Transverse colon (tissue), 4 donors: ENCODE measurements at places on chromosomes 11 and 22.

- no peak for DNase-seq
These were observed 28.0 kb downstream of the MYEOV start for GRCh38 chr11:69321877-69322361.

DNA sequence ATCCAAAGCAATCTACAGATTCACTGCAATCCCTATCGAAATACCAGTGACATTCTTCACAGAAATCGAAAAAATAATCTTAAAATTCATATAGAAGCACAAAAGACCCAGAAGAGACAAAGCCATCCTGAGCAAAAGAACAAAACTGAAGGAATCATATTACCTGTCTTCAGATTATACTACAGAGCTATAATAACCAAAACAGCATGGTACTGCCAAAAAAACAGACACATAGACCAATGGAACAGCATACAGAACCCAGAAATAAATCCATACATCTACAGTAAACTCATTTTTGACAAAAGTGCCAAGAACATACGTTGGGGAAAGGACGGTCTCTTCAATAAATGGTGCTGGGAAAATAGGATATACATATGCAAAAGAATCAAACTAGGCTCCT lies 18.9 kb downstream of the RRP8 start:
- no peak for DNase-seq

- DNase-seq = no peak
These were observed 27.5 kb upstream of the CHST1 start for GRCh38 chr11:45692808-45693453.

DNA sequence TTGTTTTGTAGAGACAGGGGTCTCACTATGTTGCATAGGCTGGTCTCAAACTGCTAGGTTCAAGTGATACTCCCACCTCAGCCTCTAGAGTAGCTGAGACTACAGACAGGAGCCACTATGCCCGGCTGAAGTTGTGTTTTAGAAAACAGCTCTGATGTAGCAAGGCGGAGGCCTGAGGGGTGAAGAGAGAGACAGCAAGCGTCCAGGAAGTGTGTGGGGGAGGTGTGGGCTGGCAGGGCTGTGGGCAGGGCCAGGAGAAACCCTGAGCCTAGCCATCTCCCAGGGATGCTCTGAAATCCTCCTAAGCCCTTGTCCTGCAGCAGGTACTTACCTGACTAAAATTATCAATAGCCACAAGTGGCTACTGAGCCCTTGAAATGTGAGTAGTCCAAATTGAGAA lies 16.1 kb upstream of the RPS3 start:
- no peak for DNase-seq

GRCh38 chr11:35897019-35897418 lies 46.8 kb upstream of the LDLRAD3 start:
- DNase-seq = no peak

DNA sequence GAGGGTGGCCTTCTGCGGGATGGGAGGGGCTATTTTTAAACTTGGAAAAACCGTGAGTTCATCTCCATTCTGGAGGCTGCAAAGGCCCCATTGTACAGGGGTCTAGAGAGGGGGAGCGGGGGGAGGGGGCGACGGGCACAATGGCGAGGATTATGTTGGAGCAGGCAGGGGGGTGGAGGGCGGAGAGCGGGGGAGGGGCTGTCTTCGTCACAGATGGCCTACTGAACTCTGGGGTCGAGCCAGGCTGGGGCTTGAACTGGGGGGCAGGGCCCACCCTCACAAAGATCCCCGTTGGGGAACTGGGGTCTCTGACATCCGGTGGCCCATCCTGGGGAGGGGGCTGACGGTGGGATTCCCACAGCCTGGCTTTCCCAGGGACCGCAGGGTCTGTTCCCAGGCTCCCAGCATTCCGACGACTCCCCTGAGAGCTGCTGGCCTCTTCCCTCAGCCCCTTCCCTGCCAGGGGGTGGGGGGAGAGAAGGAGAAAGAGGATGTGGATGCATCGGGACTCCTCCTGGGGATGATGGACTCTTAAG lies 3.4 kb upstream of the MCAM start:
- DNase-seq = no peak

GRCh38 chr11:43358279-43358800 lies 380 bp upstream of the TTC17 start:
- no peak for DNase-seq

GRCh38 chr22:38353142-38353629 lies 36.0 kb upstream of the CSNK1E start:
- DNase-seq = peak; percentile 77

GRCh38 chr11:120066738-120067437 lies 71.0 kb downstream of the TRIM29 start:
- no peak for DNase-seq

GRCh38 chr22:45535290-45535689 lies 32.6 kb downstream of the FBLN1 start:
- DNase-seq = no peak

DNA sequence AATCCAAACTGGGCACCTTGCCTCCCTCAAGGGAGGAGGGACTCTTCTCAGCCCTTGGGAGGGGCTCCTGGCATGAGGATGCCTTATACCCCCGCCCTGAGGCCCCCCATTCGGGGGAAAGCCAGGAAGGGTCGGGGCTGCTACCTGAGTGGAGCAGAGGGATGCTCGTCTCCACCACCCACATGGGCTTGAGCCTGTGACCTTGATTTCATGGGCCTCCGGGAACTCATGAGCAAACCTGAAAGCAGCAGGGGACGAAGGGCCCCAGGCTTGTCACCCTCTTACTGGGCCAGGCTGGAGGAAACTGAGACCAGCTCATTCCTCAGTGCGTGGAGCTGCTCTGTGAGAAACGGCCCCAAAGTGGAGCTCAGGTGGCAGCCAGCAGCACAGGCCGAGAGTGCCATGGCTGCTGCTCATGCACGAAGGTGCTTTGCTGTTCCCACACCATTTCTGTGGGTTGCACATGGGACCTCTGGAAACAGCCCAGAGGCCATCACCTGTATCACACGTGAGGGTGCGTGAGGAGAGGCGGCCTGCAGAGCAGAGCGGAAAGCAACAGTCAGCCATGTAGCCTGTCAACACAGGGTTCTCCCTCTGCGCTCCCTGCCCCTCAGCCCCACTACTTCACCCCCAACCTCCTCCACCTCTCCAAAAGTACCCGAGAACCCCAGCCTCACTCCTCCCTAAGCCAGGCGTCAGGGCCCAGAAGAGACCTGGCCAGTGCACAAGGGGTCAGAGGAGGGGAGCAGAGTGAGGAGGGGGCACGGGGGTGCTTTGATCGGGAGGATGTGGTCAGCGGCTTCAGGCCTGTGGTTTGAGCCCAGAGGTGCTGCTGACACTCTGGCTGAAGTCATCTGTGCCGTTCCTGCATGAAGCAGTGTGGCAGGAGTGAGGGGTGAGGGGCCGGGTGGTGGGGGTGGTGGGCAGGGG lies 14.1 kb upstream of the IL2RB start:
- no peak for DNase-seq

DNA sequence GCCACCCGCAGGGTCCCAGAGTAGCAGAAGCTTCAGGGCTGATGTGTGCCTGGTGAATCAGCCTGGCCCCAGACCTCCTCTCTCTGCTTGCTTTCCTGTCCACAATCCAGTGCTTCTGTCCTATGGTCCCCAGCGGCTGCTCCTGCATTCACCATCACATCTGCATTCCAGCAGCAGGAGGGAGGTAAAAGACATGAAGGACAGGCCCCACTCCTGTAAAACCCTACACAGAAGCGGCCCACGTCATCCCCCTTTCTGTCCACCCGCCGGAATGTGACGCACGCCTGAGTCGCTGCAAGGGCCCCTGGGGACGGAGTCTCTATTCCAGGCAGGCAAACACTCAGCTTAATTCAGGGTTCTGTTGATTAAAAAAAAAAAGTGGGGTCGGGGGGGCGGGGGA lies 58.3 kb downstream of the CDKN1C start:
- no peak for DNase-seq

- no peak for DNase-seq
These were observed 30.6 kb downstream of the SDHAF2 start for GRCh38 chr11:61460474-61460881.

GRCh38 chr11:96303980-96304379 lies 39.0 kb downstream of the MAML2 start:
- DNase-seq = no peak

- no peak for DNase-seq
These were observed 79.7 kb upstream of the CSNK2A3 start for GRCh38 chr11:11432621-11433319.

GRCh38 chr11:134124660-134125451 lies 56.0 kb downstream of the JAM3 start:
- no peak for DNase-seq

- no peak for DNase-seq
These were observed 184.1 kb upstream of the ARHGAP20 start for GRCh38 chr11:110896358-110896757.

GRCh38 chr11:88421530-88421929 lies 84.0 kb upstream of the CTSC start:
- DNase-seq = no peak

- no peak for DNase-seq
These were observed 5.6 kb upstream of the SYT8 start for GRCh38 chr11:1829039-1829820.

- DNase-seq = no peak
These were observed 646.0 kb downstream of the TBC1D22A start for GRCh38 chr22:47408409-47408808.

DNA sequence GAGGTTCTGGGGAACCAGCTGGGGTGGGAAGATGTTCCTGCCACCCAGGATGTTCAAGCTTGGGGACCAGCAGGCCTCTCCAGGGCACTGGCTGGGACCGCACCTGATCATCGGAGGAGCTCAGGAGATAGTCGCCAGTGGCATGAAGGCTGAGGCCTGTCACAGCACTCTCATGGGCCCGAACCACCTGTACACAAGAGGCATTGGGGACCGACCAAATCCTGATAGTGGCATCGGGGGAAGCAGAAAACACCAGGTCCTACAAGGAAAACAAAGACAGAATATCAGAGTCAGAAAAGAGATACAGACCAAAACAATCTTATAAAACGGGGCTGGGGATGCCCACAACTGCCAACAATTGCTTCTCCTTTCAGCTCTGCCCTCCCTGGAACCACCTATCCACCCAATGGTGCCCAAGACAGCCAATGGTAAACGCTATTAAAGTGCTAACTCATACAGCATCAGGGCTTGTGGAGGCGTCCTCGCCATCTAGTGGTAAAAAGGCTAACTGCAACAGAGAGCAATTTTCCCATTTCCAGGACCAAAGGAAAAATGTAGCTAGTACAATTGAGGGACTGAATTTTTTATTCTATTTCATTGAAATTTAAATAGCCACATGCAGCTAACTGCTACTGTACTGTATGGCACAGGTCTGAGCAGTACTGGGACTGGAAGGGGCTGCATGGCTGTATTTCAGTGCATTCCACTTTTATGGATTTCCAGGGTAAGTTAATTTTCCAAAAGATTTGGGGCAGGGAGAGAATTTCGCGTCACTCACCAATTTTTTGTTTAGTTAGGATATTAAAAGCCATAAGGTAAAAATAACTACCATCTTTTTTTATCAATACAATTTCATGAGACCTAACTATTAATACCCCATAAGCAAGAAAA lies 7.1 kb downstream of the PRPF19 start:
- no peak for DNase-seq

DNA sequence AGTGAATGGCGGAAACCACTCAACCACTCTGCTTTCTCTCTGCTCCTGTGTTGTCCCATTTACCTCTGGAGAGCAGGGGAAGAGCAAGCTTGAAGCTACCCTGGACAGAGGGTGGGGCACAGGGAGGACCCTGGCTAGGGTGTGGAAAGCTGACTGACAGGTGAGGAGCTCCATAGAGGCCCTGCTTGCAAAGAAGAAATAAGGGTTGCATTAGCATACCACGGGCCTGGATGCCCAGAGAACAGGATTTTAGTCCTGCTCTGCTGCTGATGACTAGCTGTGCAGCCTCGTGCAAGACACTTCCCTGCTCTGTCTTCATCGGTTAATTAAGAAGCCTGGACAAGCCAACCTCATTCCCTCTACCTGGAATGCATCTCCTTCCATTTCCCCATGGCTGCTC lies 135.0 kb downstream of the BUD13 start:
- DNase-seq = no peak

DNA sequence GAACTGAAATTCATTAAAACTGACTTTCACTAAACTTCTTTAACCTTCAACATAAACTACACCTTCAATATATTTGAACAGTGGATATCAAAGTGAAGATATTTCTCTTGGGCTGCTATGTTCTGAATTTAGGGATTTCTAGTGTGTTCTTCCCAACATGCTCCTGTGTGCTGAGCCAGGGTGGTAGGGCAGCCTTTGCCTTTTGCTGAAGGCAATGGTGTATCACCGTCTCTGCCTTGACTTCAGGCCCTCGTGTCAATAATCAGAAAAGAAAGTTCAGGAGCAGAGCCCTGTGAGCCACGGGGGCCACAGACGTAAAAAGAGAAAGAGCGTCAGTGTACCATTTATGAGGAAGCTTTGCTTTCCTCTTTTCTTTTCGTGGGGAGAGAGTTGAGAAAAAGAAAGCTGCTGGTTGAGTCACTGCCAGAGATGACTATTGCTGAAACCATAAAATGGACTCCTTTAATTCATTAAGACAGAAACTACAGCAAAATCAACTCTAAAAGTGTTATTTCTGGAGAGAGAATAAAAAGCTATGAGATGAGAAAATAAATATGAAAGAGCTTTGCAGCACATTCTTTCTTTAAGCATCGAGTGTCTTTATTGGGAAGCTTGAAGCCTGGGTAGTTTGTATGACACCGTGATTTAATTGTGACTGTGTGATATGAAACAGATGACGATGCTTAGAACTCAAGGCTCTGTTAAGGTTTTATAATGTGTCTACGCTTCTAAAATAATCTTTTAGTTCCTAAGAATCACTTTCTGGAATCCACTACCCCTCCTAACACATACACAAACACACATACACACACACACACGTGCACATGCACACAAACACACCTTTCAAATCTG lies 271.8 kb upstream of the MTNR1B start:
- no peak for DNase-seq

- DNase-seq = no peak
These were observed 36.3 kb downstream of the ASRGL1 start for GRCh38 chr11:62373464-62374119.
